ENCODE measurements at places on chromosomes 13 and 19.

GRCh38 chr13:40190641-40191100, 475.8 kb downstream of the FOXO1 start:
- peak; percentile 43 for DNase-seq

DNA sequence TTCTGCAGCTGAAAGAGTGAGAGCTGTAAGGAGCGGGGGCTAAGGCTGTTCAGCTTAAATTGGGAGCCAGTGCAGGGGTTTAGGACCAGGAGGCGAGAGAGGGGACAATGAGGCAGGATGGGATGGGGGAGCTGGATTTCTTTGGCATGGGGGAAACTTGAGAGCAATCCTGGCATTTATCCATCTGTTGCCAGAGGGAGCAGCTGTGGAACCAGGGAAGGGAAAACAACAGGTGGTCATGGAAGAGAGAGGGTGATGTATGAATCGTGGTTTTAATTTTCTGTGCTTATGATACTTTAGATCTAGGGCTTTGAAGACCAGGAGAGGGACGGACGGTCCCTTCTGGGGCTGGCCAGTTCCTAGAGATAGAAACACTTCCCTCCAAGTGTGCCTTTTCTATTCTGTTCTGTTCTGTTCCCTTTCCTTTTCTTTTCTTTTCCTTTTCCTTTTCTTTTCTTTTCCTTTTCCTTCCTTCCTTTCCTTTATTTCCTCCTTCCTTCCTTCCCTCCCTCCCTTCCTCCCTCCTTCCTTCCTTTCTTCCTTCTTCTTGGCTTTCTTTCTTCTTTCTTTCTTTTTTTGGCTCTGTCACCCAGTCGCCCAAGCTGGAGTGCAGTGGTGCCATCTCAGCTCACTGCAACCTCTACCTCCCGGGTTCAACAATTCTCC, 16.0 kb upstream of the CCL25 start:
- DNase-seq: no peak

DNA sequence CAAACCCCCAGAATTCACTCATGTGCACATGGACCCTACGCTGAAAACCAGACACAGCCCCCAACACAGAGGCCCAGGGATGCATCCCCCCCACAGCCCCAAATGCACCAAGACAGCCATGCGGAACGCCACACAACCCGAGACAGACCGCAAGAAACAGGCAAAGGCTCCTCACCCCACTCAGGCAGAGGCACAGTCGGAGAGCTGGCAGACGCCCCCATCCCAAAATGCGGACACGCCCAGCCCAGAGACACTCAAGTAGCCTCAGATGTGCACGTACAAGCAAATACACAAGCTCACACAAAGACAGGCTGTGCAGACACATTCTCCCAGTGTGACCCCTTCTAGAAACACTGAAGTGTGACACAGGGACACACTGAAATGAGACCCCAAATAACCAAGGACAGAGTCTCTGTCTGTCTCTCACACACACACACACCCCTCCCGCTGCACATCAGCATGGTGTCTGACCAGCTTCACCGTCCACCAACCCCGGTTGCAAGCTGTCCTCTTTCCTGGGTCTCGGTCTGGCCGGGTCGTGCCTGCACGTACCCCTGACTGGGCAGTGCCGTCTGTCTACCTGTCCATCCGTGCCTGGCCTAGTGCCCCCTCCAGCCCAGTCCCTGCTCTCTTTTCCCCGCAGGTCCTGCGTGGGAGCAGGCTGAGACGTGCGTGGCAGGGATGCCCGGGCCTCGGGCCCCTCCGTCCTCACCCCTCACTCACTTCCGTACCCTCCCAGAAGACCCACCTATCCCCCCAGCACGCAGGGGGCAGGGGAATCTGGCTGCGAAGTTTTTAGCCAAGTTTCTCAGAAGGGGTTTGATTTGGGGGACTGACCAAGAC, 16.1 kb downstream of the ERFL start:
- no peak for DNase-seq

DNA sequence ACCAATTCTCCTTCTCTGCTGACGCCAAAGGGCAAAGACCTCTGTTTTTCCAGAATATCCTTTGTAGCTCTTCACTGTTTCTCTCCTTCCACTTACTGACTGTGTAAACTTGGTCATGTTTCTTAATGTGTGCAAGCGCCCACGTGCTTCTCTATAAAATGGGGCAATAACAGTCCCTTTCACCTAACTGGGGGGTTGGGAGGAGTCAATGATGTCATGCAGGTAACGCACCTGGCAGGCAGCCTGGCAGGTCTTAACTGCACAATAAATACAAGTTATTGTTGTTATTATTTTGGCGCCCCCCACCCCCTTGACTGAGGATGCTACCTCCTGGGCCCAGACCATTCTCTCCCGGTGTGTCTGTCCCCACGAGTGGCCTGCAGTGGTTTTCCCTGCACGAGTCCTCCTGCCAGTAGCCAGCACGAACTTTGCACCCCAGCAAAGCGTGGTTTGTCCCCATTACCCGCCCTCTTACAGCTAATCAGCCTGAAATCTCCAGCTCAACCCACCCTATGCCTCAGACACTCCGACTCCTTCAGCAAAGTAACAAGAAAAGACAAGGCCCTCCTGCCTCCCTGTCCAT, 5.3 kb downstream of the SBSN start:
- DNase-seq: no peak

DNA sequence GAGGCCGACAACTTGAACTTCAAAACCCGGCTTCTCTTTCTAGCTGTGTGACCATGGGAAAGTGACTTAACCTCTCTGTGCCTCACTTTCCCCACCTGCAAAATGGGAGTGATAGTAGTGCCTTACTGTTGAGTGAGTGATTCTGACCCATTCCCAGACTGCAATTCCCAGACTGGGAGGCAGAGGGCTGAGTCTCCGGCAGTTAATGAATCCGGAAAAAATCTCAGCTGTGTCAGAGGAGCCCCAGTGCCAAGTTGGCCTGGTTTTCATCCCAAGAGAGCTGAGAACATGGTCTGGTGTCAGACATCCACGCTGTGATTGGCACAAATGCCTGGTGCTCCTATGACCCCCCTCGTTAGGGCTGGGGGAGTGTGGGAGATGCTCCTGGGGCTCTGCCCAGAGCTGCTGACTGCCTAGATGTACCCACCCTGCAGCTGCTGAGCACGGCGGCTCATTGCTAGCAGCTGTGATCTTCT, 50.0 kb downstream of the PIN1 start:
- no peak for DNase-seq

Measured in AG09309 (cell line).